ENCODE measurements at places on chromosomes 2 and 18. TPM values are rescaled to one million over a fixed set of nuclear protein-coding genes. Genes with fewer than 3 reads are reported as not detected.

- DNase-seq, result no peak
Measured at GRCh38 chr2:59312967-59313940, 1072.1 kb upstream of the FANCL start.

DNA sequence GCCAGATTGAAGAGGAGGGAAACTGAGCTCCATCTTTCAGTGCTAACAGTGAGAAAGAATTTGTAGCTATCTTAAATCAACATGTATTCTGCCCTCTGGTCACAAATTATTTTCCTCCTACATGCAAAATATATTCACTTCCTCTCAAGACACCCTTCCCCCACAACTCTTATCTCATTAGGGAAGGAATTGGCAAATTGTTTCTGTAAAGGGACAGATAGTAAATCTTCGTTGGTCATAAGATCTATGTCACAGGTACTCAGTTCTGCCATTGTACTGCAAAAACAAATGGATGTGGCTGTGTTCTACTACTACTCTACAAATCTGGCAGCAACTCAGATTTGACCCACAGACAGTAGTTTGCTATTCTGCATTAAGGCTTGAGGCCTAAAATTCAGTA, 53.0 kb upstream of the CYP20A1 start:
- no peak for DNase-seq

CCDC121 gene
- 5.2 TPM for polyA plus RNA-seq

DNA sequence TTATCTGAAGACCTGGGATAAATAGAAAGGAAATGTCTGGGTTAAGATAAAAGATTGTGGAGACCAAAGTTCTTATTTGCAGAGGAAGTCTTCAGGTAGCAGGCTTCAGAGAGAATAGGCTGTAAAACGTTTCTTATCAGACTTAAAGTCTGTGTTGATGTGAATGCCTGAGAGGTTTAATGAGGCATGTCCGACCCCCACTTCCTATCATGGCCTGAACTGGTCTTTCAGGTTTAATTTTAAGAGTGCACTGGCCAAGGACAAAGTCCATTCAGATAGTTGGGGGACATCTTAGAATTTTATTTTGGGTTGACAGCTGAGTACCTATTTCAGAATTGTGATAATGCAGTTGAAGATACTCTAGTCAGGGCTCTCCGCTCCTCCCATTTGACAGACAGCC, 92.1 kb downstream of the ATL2 start:
- DNase-seq, result no peak

DNA sequence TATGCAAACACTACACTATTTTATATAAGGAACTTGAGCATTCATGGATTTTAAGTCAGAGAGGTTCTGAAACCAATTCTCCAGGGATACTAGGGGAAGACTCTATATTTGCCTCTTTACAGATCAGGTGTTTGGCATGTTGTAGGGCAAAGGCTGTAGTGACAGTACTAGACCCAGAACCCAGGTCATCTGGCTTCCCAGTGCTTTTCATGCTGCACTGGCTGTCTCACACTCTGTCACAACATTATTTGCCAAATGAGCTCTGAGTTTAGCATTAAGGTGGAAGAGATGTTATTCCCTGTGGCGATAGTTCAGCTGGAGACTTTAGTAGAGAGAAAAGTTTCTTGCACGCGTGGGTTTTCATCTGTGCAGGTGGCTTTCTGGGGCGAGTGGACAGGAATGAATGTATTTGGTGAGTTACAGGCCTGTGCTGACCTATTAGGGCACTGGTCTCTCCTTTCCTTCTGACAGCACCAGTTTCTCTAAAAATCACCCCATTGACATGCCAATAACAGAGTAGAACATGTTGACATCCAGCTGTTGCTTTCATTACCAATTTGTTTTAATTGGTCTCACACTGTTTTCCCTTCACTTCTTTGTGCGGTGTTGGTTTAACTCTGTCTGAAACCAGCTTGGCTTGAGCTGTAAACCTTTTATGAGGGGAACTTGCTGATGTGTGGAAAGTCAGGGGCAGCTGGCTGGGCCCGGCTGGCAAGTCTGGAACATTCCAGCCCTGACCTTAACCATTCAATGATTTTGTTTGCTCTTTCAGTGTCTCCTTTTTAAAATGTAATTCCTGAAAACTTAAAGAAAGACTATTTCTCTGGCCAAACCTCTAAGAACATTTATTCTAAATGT, 643.0 kb upstream of the FAM98A start:
- DNase-seq, result no peak

- DNase-seq, result no peak
Measured at GRCh38 chr2:121346859-121347258, 61.9 kb upstream of the TFCP2L1 start.

- DNase-seq, result no peak
Measured at GRCh38 chr2:43039376-43040080, 186.9 kb downstream of the ZFP36L2 start.

DNA sequence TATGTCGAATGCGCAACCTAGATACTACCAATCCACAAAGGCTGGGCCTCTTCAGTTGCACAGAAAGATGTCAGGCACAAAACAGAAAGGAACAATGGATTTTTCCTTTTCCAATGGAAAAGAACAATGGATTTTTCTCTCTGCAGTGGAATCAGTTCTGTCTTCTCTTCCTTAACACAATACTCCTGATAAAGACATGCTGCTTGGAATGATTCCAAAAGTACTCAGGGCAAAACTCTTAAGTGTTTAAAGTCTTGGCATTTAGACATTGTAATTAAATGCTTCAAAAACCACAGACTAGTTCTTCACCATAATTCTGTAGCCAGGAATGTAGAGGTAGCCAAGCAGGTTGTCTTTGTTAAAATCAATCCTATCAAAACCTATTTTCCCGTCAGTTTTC, 46.7 kb upstream of the FLACC1 start:
- no peak for DNase-seq

- no peak for DNase-seq
Measured at GRCh38 chr2:154439156-154439555, 259.3 kb upstream of the KCNJ3 start.

DNA sequence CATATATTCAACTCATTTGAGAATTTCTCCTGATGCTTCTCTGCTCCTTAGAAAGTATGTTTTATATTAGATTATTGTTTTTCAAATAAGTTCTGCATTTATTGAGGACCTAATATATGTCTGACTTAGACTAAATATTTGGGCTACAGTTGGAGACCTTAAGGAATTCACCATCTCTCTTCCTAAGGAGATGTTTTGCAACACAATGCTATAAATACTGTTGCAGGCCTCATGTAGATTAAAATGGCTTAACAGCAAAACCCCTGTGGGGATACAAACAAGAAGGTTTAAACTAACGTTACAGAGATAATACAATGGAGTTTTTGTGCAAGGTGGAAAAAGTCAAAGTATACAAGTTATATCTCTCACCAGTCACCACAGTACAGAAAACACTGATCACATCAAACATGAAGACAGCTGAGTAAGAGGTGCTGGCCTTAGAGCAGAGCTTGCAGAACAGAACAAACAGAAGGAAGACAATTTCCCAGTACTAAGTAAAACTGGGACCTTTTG, 20.1 kb upstream of the BMPR2 start:
- DNase-seq, result no peak

GRCh38 chr2:189013671-189014448, 39.7 kb downstream of the COL3A1 start:
- no peak for DNase-seq

CRYGC gene
- polyA plus RNA-seq, result not detected

- no peak for DNase-seq
Measured at GRCh38 chr18:55047546-55047945, 88.3 kb upstream of the CCDC68 start.

SH3BP4 gene
- 17.1 TPM for polyA plus RNA-seq

GRCh38 chr2:136005462-136006196, 20.2 kb upstream of the DARS1 start:
- DNase-seq, result no peak

ACMSD gene
- polyA plus RNA-seq, result 1.5 TPM

- DNase-seq, result no peak
Measured at GRCh38 chr2:126778561-126779501, 119.9 kb upstream of the TEX51 start.

UCN gene
- polyA plus RNA-seq, result 1.1 TPM
